ENCODE measurements at places on chromosomes 5 and 9.

DNA sequence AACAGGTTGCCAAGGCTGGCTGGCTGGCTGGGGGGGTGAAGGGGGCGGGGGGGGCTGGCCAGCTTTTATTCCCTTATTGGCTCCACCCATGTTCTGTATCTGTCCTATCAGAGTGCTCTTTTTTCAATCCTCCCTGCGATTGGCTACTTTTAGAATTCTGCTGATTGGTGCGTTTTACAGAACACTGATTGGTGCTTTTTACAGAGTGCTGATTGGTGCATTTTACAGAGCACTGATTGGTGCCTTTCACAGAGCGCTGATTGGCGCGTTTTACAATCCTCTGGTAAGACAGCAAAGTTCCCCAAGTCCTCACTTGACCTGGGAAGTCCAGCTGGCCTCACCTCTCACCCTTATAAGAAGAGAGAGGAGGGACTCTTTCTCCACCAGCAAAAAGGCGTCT lies 175.9 kb downstream of the ERCC6L2 start:
- no peaks in the 10 kb centered on the region for H3K36me3 ChIP-seq
- H3K27ac ChIP-seq, result no peak overlapping the region
- peaks cover 23% of the 10 kb centered on the region for H3K4me1 ChIP-seq
- no peak for DNase-seq
- H3K27me3 ChIP-seq, result no peaks in the 10 kb centered on the region
- H3K4me3 ChIP-seq, result no peak overlapping the region

- H3K4me3 ChIP-seq, result no peak overlapping the region
- H3K27me3 ChIP-seq, result no peaks in the 10 kb centered on the region
- H3K36me3 ChIP-seq, result peaks cover 4% of the 10 kb centered on the region
- no peak for DNase-seq
- no peak overlapping the region for H3K27ac ChIP-seq
Measured at GRCh38 chr9:76707510-76707909, 56.7 kb upstream of the PCA3 start.

- H3K4me1 ChIP-seq, result no peaks in the 10 kb centered on the region
- H3K4me3 ChIP-seq, result no peak overlapping the region
- H3K27me3 ChIP-seq, result no peaks in the 10 kb centered on the region
- no peak overlapping the region for H3K27ac ChIP-seq
- H3K36me3 ChIP-seq, result no peaks in the 10 kb centered on the region
Measured at GRCh38 chr5:50856401-50857119, 190.1 kb downstream of the PARP8 start.

GRCh38 chr5:107665036-107665570 lies 5.6 kb downstream of the EFNA5 start:
- H3K4me3 ChIP-seq, result no peak overlapping the region
- no peak for DNase-seq
- peaks cover 17% of the 10 kb centered on the region for H3K4me1 ChIP-seq
- H3K27ac ChIP-seq, result no peak overlapping the region
- H3K27me3 ChIP-seq, result peaks cover 28% of the 10 kb centered on the region

DNA sequence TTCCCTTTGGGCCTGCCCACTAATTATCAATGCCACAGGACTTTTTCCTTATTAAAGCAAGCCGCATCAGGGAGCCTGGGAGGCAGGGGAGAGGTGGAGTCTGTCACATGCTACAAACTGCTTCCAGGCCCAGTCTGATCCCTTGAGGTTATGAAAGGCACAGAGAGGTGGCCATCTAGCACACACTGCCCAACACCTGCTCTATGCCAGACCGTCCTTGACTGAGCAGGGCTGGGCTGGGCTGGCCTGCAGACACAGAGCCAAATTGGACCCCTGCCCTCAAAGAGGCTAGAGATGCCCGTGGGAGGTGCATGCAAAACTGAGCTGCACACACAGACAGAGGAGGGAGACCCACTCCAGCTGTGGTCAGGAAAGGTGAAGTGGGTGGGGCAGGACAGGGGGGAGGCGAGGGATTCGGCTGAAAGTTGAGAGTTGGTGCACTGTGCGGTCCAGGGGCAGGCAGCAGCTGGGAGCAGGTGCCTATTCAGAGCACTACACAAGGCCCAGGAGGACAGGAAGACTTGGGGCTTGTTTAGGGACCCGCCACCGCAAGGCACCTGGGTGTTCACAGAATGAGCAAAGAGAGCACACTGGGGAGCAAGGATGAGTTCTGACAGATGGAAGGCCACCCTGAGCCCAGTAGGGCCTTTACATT lies 36.4 kb upstream of the TCF7 start:
- H3K27me3 ChIP-seq, result no peaks in the 10 kb centered on the region
- H3K36me3 ChIP-seq, result no peaks in the 10 kb centered on the region
- DNase-seq, result no peak
- H3K4me1 ChIP-seq, result no peaks in the 10 kb centered on the region

DNA sequence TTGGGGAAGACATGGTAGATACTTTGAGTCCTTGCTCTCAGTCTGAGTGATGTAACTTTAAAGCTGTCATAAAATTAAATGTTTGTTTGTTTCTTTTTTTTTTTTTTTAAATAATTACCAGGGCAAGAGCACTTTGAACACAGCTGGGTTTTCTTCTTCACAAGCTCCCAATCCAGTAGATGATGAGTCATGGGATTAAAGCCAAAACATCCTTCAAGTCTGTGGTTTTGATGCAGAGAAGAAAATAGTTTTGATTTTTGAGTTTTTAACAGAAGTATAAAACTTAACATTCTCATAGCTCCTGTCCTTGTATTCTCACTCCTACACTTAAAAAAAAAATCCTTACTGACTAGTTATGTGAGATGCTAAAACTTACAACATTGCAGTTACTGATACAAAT lies 34.8 kb upstream of the IL31RA start:
- H3K27me3 ChIP-seq, result peaks cover 7% of the 10 kb centered on the region
- DNase-seq, result no peak

DNA sequence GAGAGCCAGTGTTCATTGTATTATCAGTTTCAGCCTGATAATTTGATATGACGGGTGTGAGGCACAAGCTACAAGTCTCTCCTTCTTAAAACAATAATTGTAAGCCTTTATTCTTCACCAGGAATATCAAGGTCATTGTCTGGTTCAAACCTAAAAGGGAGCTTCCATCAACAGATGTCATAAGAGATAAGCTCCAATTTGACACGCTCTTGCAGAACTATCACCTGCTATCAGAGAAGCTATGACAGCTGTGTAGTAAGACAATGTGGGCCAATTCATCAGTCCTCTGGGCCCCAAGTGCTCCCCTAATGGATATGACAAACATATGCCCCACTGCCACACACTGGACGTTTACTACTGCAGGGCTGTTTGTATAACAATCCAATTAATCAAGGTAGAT lies 1010.2 kb upstream of the DMAC1 start:
- H3K36me3 ChIP-seq, result no peaks in the 10 kb centered on the region
- H3K27ac ChIP-seq, result no peak overlapping the region
- H3K27me3 ChIP-seq, result no peaks in the 10 kb centered on the region
- DNase-seq, result no peak

GRCh38 chr9:131603199-131603598 lies 57.9 kb downstream of the PRRT1B start:
- H3K27me3 ChIP-seq, result no peaks in the 10 kb centered on the region
- no peak overlapping the region for H3K27ac ChIP-seq
- H3K36me3 ChIP-seq, result no peaks in the 10 kb centered on the region
- no peak for DNase-seq

- no peaks in the 10 kb centered on the region for H3K27me3 ChIP-seq
- DNase-seq, result no peak
- H3K36me3 ChIP-seq, result no peaks in the 10 kb centered on the region
- H3K4me3 ChIP-seq, result no peak overlapping the region
Measured at GRCh38 chr9:99752417-99753109, 69.1 kb upstream of the NR4A3 start.

- no peaks in the 10 kb centered on the region for H3K36me3 ChIP-seq
- H3K4me1 ChIP-seq, result no peaks in the 10 kb centered on the region
- H3K4me3 ChIP-seq, result no peak overlapping the region
Measured at GRCh38 chr5:75756981-75757380, 39.7 kb upstream of the POC5 start.

GRCh38 chr5:155394727-155395126 lies 381.2 kb downstream of the KIF4B start:
- no peaks in the 10 kb centered on the region for H3K27me3 ChIP-seq
- H3K27ac ChIP-seq, result no peak overlapping the region
- DNase-seq, result no peak
- H3K4me1 ChIP-seq, result no peaks in the 10 kb centered on the region
- H3K36me3 ChIP-seq, result no peaks in the 10 kb centered on the region

- H3K36me3 ChIP-seq, result no peaks in the 10 kb centered on the region
- no peaks in the 10 kb centered on the region for H3K4me1 ChIP-seq
- peaks cover 18% of the 10 kb centered on the region for H3K27me3 ChIP-seq
- H3K27ac ChIP-seq, result no peak overlapping the region
- no peak overlapping the region for H3K4me3 ChIP-seq
- no peak for DNase-seq
Measured at GRCh38 chr9:20582150-20582549, 40.1 kb downstream of the MLLT3 start.

- H3K27me3 ChIP-seq, result no peaks in the 10 kb centered on the region
- H3K27ac ChIP-seq, result no peak overlapping the region
- no peak for DNase-seq
- H3K4me1 ChIP-seq, result peaks cover 2% of the 10 kb centered on the region
Measured at GRCh38 chr9:120383611-120383998, 196.4 kb downstream of the CDK5RAP2 start.

DNA sequence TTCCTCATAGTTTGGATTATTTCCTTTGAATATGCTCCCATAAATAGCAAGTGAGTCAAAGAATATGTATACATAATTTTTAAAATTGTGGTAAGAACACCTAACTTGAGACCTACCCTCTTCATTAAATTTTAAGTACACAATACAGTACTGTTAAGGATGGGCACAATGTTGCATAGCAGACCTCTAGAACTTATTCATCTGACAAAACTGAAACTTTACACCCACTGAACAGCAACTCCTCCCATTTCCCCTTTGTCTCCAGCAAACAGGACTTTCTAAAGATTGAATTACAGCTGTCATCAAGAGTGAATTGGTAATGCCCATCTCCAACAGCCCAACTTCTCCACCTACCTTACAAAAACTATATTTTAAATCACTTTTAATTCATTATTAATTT lies 388.9 kb downstream of the HTR1A start:
- H3K36me3 ChIP-seq, result no peaks in the 10 kb centered on the region
- no peak for DNase-seq
- no peaks in the 10 kb centered on the region for H3K27me3 ChIP-seq

DNA sequence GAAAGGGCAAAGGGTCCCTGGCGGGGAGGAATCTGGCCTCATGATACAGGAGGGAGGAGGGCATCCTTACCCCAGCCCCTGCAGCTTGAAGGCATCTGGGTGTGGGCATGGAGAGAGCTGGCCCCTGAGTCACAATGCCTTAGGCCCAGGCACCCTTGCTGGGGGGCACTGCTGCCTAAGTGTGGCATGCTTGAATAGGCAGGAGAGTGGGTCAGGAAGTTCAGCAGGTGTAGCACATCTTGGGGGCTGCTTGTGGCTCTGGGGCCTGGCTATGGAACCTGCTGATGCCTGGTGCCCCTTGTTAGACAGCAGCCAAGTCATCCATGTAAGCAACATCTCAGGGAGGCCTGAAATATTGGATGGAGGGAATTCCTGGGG lies 63.1 kb downstream of the HSPA4 start:
- H3K27me3 ChIP-seq, result no peaks in the 10 kb centered on the region
- H3K4me3 ChIP-seq, result no peak overlapping the region
- no peak for DNase-seq
- no peak overlapping the region for H3K27ac ChIP-seq
- H3K36me3 ChIP-seq, result no peaks in the 10 kb centered on the region

DNA sequence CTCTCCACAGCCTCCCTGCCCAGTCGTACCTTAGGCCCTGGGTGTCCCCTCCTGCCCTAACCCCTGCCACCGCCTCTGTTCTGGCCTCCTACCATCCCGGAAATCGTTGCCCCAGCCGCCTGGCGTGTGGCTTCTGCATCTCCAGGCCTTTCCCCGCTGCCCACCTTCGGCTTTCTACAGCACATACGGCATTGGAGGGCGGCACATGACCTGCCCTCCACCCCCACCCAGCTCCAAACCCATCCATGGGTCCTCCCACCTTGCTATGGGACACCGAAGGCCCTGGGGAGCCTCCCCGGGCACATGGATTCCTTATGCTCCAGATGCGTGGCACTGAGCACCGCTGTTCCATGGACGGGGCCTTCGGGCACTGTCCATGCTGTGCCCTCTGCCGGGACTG lies 32.0 kb downstream of the FGF18 start:
- no peaks in the 10 kb centered on the region for H3K36me3 ChIP-seq
- peaks cover 32% of the 10 kb centered on the region for H3K4me1 ChIP-seq
- no peak for DNase-seq
- H3K4me3 ChIP-seq, result peak overlapping the region; percentile 59
- no peak overlapping the region for H3K27ac ChIP-seq

- H3K4me1 ChIP-seq, result peaks cover 12% of the 10 kb centered on the region
- H3K27me3 ChIP-seq, result no peaks in the 10 kb centered on the region
- no peaks in the 10 kb centered on the region for H3K36me3 ChIP-seq
- DNase-seq, result no peak
- no peak overlapping the region for H3K27ac ChIP-seq
- H3K4me3 ChIP-seq, result no peak overlapping the region
Measured at GRCh38 chr5:54748527-54748926, 231.0 kb downstream of the SNX18 start.

GRCh38 chr9:82418334-82418733 lies 429.8 kb downstream of the SPATA31D1 start:
- H3K27me3 ChIP-seq, result no peaks in the 10 kb centered on the region
- H3K4me3 ChIP-seq, result no peak overlapping the region
- no peak for DNase-seq
- H3K27ac ChIP-seq, result no peak overlapping the region

GRCh38 chr9:79222483-79222882 lies 349.3 kb upstream of the TLE4 start:
- no peak overlapping the region for H3K4me3 ChIP-seq
- no peaks in the 10 kb centered on the region for H3K4me1 ChIP-seq
- no peaks in the 10 kb centered on the region for H3K36me3 ChIP-seq

DNA sequence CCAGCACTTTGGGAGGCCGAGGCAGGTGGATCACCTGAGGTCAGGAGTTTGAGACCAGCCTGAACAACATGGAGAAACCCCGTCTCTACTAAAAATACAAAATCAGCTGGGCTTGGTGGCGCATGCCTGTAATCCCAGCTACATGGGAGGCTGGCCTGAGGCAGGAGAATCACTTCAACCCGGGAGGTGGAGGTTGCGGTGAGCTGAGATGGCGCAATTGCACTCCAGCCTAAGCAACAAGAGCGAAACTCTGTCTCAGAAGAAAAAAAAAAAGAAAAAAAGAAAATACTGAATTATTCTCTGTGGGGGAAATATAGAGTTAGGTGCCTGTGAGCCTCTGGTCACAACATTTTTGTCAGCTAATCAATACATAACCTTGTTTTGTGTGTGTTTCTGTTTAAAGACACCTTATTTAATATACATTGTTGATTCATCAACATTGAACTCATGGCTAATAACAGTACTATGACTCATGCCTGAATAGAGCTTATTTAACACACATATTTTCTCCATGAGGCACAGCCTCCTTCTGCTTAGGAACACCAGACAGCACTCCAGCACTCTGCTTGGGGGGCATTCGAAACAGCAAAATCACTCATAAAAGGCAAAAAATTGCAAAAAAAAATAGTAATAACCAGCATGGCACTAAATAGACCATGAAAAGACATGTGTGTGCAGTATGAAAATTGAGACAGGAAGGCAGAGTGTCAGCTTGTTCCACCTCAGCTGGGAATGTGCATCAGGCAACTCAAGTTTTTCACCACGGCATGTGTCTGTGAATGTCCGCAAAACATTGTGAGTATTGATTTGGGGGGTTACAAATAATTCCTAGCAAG lies at the start of gene IL31RA:
Gene IL31RA (plus strand): TSS at position 519 of the 836 bp plus-strand sequence. CDS start 214 bp downstream, at position 733.
- no peak within 1 kb of the TSS for H3K4me3 ChIP-seq
- no peaks in the 10 kb centered on the region for H3K36me3 ChIP-seq
- no peak for DNase-seq
- H3K27me3 ChIP-seq, result no peaks in the 10 kb centered on the region
- no peak within 1 kb of the TSS for H3K27ac ChIP-seq
- no peaks in the 10 kb centered on the region for H3K4me1 ChIP-seq

GRCh38 chr9:97518909-97519307 lies 17.4 kb downstream of the TMOD1 start:
- H3K4me1 ChIP-seq, result no peaks in the 10 kb centered on the region
- no peak overlapping the region for H3K27ac ChIP-seq
- DNase-seq, result no peak
- no peak overlapping the region for H3K4me3 ChIP-seq
- H3K27me3 ChIP-seq, result no peaks in the 10 kb centered on the region
